ENCODE measurements at places on chromosomes 11 and 22. TPM values are rescaled to one million over a fixed set of nuclear protein-coding genes. Genes with fewer than 3 reads are reported as not detected.

DNA sequence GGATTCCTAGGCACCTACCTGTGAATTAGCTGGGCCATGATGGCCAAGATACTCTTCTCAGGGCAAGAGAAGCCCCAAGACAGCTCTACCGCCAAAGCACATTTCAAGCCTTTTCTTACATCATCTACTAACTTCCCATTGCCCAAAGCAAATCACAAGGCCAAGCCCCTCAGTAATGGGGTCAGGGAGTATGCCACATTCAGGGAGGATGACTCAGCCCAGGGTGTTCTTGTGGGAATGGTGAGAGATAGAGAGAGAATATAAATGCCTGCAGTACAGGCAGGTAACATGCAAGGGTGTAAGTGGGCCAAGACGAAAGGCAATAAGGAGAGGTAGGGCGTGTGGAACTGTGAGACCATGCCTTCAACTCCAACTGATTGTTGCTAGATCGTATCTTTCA is 162.5 kb upstream of the ISX start:
- no peak for DNase-seq

- no peak for DNase-seq
Measured at GRCh38 chr11:32485733-32486132, 50.4 kb upstream of the WT1 start.

GRCh38 chr11:76903325-76903724 is 42.6 kb downstream of the ACER3 start:
- no peak for DNase-seq

DNA sequence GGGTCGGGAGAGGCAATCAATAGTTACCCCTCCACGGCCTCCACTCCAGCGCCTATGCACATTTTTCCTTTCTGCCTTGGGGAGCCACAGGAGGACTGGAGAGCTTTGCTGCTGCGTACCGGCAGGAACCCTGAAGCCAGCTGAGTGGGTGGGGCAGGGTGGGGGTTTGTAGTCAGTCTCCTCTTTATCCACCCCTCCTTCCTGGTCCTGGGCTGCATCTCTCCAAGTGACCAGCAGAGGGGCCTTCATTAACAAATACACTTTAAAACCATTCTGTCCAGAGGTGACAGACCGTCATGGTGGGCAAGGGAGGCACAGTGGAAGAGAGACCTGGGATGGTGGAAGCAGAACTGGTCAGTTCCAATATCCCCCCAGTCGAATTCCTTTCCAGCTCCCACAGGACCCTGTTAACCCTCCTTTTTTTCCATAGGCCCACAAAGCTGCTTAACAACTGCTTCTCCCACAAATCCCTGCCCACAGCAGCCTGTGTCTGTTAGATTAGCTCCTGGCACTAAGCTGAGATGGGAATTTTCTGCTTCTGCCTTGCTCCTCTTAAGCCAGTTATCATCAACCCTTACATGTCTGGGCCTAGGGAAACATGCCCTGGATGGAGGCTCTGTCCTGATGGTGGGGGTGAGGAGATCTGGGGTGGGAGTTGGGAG is 3.9 kb upstream of the ABCG4 start:
- peak; percentile 64 for DNase-seq

RASD2 gene
- total RNA-seq, result not detected

Data from SJSA1 (cell line).